CD4-positive, CD25-positive, alpha-beta regulatory T cell (primary cell): ENCODE measurements at places on chromosomes 3 and 15. TPM values are rescaled to one million over a fixed set of nuclear protein-coding genes. Genes with fewer than 3 reads are reported as not detected.

- DNase-seq = no peak
Measured at GRCh38 chr15:99176757-99177156, 71.9 kb downstream of the SYNM start.

DNA sequence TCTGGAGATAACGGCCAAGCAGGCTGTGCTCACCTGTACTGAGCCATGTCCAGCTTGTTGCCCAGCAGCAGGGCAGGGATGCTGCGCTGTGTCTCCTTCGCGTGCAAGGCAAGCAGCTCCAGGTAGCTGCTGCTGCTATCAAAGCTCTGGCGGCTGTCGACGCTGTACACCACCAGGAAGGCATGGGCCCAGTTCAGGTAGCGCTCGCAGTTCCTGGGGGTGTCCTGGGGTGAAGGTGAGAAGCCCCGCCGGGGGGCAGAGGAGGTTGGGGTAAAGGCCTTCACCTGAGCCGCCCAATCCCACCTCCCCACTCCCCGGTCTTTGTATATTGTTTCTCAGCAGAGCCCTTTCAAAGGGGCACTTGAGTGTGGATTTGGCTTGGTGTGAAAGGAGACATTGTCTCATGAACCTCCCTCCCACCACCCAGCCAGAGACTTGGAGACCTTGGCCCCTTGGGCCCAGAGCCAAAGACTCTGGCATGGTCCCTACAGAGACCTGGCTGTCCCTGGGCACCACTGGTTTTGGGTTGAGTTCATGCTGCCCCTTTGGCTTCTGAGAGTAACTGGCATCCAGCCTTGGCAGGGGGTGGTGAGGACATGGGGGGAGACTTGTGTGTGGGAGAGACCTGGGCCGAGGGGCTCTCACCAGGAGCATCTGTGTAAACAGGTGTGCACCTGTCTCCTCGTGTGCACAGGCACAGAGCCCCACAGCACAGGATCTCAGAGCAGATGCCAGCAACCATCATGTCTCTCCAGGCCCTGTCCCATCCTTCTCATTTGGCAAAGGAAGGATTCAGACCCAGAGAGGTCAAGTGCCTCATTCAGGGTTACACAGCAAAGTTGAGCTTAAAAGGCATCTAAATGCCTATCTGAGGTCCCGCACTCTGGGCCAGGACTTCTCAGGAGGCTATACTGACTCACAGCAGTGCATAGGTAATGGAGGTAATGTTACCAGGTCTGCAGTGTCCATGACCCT is 9.1 kb downstream of the RASL12 start:
- DNase-seq = no peak

- no peak for DNase-seq
Measured at GRCh38 chr15:23424111-23424904, 22.7 kb downstream of the GOLGA6L2 start.

- no peak for DNase-seq
Measured at GRCh38 chr3:196197524-196197923, 13.7 kb downstream of the ZDHHC19 start.

- no peak for DNase-seq
Measured at GRCh38 chr3:25665315-25666280, 891 bp upstream of the TOP2B start.

- no peak for DNase-seq
Measured at GRCh38 chr3:189338366-189338765, 166.6 kb downstream of the TPRG1 start.

The RNF111 gene
- 23.2 TPM for polyA plus RNA-seq

The NME9 gene
- 0.65 TPM for polyA plus RNA-seq

The HMG20A gene
- 32.0 TPM for polyA plus RNA-seq

The ADAMTS9 gene
- polyA plus RNA-seq = not detected

The PTH1R gene
- not detected for polyA plus RNA-seq

The GOLGA6B gene
- polyA plus RNA-seq = not detected
